GF-D8 (cell line): ENCODE measurements at places on chromosomes 6 and 20.

GRCh38 chr20:31962761-31963160 is 5.2 kb upstream of the XKR7 start:
- DNase-seq: no peak

DNA sequence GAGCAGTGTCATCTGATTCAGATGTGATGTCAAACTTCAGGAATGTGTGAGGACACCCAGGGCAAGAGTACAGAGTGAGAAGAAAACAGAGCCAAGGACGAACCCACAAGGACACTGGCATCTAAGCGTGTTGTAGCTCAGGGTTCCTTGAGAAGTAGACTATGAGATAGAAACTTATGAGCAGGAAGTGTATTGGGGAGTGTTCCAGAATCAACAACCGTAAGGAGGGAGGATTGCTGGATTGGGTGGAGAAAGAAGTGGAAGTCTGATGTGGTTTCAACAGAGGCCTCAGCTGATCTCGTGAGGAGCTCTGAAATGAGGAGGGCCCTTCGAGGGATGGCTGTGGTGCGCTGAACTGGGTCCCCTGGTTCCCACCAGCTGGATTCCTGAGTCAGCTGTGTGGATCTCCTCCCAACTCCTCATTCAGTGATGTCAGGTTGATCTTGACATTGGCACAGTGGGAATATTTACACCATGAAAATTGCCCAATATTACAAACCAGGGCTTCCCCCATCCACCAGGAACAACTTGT is 25.7 kb upstream of the IGF2R start:
- no peak for DNase-seq

DNA sequence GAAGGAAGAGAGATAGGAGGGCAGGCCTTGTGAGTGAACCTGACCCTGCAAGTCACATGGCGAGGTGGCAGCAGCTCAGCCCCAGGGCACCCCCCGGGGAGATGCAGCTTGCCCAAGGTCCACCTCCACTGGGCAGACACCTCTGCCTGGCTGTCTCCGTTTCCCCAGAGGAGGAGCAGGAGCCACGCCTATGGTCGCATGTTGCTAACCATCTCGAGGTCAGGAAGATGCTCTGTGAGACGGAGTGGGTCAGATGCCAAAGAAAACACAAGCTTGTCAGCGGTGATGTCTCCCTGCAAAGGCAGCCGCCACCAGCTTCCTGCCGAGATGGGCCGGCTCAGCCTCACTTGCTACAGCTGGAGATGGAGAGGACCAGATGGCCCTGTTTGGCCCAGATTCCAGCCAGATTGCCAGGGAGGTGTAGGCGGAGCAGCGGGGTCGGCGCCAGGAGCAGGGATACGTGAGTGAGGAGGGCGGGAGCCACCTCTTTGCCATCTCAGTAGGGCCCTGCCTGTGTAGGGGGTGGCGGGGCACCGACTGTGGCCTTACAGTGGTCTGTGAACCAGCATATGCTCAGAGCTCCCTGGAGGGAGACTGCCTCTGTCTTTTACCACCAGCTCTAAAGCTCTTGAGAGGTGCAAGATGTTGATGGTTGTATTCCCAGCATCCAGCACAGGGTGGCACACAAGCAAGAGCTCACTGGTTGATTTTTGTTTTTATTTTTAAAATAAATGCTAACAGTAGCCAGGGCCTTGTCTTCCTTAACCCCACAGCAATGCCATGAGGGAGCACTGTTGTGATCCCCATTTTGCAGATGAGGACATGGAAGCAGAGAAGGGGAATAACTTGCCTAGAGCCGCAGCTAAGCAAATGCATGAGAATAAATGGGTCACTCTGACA is 42.9 kb upstream of the FAM83D start:
- no peak for DNase-seq

- no peak for DNase-seq
Observed at GRCh38 chr6:111469543-111469942, 13.5 kb downstream of the REV3L start.

GRCh38 chr6:14770572-14770971 is 475.3 kb upstream of the JARID2 start:
- no peak for DNase-seq

DNA sequence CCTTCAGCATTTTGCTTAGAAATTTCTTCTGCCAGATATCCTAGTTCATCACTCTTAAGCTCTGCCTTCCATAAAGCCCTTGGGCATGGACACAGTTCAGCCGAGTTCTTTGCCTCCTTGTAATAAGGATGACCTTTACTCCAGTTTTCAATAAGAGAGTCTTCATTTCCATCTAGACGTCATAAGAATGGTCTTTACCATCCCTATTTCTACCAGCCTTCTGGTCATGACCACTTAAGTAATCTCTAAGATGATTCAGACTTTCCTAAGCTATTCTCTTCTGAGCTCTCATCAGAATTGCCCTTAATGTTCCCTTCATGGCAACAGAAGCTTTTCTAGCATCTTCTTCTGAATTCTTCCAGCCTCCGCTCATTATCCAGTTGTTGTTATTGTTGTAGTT is 126.1 kb downstream of the TFAP2C start:
- no peak for DNase-seq

GRCh38 chr20:38076548-38076947 is 43.0 kb downstream of the RPRD1B start:
- DNase-seq: no peak

- peak; percentile 83 for DNase-seq
Observed at GRCh38 chr6:35706468-35706867, 17.8 kb upstream of the FKBP5 start.

GRCh38 chr20:36883977-36884535 is 8.1 kb downstream of the TLDC2 start:
- no peak for DNase-seq

GRCh38 chr6:129954749-129955431 is 63.5 kb upstream of the L3MBTL3 start:
- DNase-seq: no peak

DNA sequence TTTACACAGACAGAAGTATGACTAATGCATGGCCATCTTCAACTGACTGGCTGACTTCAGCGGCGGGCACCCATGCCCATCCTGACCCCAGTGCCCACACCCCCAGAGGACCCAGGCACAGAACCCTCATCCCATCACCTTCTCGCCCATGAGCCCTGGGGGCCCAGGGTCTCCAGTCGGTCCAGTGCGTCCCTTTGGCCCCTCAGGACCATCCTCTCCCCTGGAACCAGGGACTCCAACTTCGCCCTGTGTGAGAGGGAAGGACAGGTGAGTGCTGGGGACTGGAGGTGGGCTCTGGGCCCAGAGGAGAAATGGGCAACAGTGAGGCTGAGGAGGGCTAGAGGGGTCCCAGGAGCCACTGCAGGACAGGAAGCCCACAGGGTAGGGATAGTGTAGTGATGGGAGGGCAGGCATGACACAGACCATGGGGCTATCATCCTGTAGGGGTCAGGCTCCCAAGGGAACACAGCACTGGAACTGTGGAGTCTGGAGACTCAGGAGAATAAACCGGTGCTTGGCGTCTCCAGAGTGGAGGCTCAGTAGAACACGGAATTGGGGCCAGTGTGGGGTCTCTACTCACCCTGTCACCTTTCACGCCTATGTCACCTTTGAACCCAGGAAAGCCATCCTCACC is 16.7 kb downstream of the COL11A2 start:
- DNase-seq: no peak

DNA sequence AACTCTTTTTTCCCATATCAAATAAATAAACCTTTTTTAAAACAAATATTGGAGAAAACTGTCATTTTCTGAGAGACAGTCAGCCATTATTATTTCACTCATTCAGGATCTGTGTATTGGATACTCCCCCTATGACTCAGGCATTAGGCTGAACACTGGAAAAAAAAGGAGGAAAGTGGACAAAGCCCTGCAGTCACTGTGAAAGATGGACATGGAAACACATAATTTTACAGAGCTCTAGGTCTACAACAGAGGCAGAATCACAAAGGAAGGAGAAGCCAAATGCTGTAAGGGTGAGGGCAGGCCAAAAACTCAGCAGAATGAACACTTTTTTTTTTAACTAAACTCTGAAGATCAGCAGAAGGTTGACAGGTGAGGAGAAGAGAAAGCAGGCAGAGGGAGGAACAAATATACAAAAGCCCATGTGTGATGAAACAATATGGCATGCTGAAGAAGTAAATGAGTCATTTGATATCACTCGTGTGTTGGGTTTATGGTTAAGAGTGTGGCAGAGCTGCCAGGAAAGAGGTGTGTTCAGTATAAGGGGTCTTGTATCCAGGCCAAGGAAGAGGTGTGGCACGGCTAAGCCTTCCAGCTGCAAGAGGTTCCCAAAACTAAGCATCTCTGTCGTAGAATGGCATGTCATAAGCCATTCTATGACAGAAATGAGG is 39.1 kb downstream of the EPB41L2 start:
- no peak for DNase-seq

- no peak for DNase-seq
Observed at GRCh38 chr6:43235841-43236240, 6.6 kb upstream of the DNPH1 start.

GRCh38 chr6:26233649-26234420 is 131.2 kb upstream of the BTN3A2 start:
- DNase-seq: peak; percentile 63

GRCh38 chr6:54085541-54085940 is 25.7 kb upstream of the MLIP start:
- no peak for DNase-seq

DNA sequence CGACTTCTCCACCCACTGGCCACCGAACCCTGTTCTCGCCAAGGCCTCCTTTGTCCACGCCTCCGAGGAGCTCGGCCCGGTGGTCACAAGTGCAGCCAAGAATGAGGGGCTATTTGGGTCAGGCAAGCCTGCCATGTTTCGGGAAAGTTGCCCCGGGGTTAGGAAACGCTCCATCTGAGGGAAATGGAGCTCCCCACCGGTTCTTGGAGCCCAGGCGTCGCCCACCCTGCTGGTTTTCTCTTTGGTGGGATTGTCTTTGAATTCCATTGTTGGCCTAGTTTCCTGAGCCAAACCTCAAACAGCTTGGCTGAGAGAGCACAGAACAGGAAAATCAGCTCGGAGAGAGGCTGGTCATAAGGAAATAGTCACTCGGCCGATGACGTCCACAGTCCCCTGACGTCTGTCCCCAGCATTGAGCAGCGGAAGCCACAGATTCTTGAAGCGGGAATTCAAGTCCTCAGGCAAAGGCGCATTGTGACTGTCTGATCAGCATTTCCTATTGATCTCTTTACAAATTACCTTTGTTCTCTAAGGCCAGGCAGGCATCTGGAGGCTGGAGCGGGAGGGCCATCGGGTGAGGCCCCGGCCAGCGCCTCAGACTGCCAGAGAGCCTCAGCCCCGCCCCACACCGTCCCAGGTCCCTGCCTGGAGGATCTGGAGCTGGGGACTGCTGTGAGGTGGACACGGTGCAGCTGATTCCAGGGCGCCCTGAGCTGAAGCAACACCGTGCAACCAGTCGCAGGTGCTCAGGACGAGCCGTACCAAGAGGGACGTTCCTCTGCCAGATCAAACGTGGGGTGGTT is 138.6 kb downstream of the DLL1 start:
- DNase-seq: no peak

DNA sequence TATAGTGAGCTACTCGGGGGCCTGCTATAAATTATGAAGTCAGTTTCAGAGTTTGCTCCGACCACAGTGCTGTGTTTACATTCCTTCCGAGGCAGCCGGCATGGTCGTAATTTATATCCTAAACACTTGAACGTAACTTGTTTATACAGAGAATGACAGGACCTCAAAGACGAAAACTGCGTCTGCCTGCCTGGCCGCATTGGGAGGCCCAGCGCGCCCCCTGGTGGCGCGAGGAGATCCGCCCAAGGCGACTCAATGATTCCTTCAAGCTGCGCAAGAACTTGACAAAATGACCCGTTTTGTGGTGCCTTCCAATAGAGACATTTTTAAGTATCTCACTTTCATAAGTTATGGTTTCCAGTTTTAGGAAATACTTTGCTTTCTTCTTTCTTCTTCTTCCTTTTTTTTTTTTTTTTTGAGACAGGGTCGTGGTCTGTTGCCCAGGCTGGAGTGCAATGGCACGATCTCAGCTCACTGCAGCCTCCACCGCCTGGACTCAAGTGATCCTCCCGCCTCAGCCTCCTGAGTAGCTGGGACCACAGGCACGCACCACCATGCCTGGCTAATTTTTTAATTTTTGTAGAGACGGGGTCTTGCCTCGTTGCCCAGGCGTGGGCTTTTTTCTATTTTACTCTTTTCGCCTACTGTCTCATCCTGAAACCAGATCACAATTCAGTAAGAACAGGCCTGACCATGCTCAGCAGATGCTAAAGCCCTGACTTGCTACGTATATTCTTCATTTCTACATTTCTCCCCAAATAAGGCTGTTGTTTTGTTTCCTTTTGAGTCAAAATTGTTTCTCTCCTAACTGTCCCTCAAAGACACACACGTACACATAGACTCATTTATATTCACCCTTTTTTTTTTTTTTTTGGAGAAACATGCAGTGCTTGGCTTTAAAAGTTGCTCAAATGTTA is 7.8 kb downstream of the FOXF2 start:
- DNase-seq: no peak

- no peak for DNase-seq
Observed at GRCh38 chr6:74018825-74019224, 322.8 kb downstream of the CD109 start.

DNA sequence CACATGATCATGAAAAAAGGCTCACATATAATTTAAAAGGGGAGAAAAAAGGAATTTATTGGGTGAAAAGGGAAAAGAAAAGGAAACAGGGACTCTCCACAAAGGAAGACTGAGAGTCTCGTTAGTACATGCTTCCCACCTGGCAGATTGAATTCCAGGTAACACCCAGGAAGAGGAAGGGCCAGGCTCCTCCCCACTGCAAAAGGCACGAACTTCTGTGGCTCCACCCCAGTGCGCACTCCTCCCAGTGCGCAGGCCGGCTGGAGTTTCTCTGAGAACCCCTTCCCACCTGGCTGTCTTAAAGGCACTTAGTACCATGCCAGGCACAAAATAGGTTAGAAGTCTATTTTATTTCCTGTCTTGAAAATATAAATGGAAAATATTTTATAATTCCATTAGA is 129.8 kb downstream of the COL12A1 start:
- DNase-seq: no peak

- DNase-seq: no peak
Observed at GRCh38 chr6:7098993-7099392, 8.8 kb upstream of the RREB1 start.

DNA sequence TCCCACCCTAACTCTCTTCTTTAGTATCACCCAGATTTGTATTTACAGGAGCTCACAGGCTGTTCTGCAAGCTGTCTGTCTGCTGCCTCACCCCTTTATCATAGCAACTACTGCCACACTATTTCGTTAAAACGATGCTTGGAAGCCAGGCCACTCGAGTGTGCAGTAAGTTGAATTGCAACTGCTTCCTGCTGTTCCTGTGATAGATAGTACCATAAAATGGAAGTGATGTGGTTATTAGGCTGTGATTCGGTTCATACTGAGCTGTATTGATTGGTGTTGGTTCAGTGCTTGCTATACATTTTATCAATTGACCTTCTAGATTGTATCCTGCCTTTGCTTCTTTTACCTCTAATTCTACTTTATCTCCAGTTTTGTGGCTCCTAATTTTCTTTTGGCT is 325.4 kb downstream of the RNF144B start:
- no peak for DNase-seq

DNA sequence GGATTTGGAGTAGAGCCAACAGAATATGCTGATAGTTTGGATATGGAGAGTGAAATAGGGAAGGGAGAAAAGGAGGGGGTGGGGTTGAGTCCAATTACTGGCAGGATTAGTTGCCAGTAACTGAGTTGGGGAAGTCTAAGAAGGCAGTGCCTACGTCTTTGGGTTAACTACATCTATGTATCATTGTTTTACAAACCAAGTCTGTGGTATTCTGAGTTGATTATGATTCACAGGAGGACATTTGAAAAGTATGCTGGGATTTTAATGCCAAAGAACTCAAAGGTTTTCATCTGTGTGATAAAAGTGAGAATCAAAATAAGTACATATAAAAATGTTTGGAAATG is 14.7 kb downstream of the DSE start:
- DNase-seq: no peak

GRCh38 chr20:44247131-44247571 is at the start of gene GDAP1L1:
TSS of gene GDAP1L1 (plus strand) at chr20:44247308. CDS start at chr20:44247335, 27 bp downstream.
- no peak for DNase-seq

- no peak for DNase-seq
Observed at GRCh38 chr6:139142262-139142661, 7.4 kb downstream of the HECA start.
